ENCODE measurements at places on chromosomes 1 and 21. TPM values are rescaled to one million over a fixed set of nuclear protein-coding genes. Genes with fewer than 3 reads are reported as not detected.
A peak's percentile ranks its signal among the peaks of the same experiment; 100 is the strongest.

- no peak for DNase-seq
Measured at GRCh38 chr1:153833171-153833570, 58.0 kb downstream of the SLC27A3 start.

GRCh38 chr21:35266546-35266945 lies 217.4 kb upstream of the RUNX1 start:
- no peak for DNase-seq

DNA sequence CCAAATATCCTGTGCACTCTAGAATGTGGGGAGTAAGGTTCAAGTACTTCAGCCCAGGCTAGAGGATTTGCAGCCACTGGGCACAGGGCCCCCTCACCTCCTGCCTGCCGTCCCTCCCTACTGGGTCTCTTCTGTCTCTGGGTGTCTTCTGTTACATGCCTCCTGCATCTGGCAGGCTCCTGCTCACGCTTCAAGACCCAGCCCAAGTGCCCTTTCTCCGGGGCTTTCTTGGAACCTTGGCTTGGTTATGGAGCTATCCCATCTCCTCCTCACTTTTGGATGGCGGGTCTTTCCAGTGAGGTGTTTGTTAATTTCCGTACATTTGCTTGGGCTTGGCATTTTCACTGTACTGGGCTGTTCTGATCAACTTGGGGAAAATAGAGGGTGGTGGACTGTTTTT lies 129.0 kb downstream of the GALNT2 start:
- no peak for DNase-seq

- DNase-seq = no peak
Measured at GRCh38 chr1:54537611-54538010, 10.4 kb upstream of the ACOT11 start.

GRCh38 chr1:162696286-162696862 lies 64.1 kb downstream of the DDR2 start:
- DNase-seq = peak; percentile 93

- DNase-seq = no peak
Measured at GRCh38 chr1:201011616-201012015, 11.9 kb downstream of the KIF21B start.

DNA sequence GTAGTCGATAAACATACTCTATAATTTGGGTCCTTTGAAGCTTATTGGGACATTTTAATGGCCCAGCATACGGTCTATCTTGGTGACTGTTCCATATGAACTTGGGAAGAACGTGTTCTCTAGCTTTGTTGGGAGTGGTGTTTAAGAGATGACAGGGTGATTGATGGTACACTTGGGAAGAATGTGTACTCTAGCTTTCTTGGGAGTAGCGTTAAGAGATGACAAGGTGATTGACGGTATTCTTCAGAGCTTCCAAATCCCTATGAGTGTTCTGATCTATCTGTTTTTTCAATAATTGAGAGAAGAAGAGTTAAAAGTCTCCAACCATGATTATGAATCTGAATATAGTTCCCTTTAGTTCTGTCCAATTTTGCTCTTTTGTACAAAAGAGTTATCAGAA lies 9.4 kb downstream of the NPHP4 start:
- DNase-seq = no peak

DNA sequence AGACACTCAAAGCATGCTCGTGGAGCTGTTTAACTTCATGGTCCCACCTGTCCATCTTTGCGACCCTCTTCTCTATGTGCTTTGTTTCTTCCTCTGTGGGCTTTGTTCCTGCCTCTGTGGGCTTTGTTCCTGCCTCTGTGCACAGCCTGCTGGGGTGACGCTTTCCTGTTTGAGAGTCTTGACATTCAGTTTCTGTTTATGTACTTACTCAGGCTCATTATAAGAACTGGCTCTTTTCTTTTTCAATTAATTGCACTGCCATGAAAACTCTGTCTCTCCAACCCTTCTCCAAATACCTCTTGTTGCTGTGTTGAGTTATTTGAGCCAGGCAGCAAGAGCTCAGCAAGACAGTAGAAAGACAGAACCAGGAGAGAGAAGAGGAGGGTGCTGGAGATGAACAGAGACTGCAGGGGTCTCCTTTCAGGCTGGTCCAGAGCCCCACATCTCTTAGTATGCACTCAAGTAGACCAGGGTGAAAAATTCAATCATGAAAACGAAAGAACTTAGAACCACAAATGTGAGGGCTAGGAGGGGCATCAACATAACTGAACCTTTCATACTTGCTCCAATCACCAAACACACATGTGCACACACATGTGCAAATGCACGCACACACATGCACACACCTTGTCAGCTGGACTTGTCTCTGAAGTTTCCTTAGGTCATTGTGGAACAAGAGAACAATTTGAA lies 88.3 kb upstream of the SGIP1 start:
- no peak for DNase-seq

DNA sequence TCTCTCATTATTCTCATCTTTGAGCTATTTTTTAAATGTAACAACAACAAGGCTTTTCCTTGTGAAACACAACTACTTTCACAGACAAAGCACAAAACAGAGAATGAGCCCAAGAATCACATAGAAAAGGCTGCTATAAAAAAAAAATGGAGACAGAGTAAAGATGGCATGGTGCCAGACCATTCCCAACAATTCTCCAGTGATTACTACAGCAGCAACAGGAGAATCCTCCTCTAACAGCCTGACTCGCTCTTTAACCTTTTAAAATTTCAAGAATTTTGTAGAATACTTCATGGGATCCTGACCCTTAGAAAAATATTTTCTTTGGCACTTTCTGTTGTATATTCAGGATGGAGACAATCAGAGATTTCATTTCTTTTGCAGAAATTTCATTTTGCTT lies 3.8 kb upstream of the BCAS2 start:
- DNase-seq = peak; percentile 20

DNA sequence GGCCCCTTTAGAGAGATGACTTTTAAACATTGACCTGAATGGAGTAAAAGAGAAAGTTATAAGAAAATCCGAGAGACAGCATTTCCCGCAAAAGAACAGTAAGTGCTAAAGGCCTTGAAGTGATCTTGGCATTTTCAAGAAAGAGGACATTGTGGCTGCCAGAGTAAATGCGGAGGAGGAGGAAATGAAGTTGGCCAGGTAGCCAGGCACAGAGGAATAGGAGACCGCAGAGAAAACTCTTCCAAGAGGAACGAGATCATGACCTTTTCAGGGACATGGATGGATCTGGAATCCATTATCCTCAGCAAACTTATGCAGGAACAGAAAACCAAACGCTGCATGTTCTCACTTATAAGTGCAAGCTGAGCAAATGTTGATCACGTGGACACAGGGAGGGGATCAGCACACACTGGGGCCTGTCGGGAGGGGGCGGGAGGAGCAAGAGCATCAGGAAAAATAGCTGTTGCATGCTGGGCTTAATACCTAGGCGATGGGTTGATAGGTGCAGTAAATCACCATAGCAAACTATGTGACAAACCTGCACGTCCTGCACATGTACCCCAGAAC lies 49.7 kb downstream of the EEIG2 start:
- DNase-seq = no peak

DNA sequence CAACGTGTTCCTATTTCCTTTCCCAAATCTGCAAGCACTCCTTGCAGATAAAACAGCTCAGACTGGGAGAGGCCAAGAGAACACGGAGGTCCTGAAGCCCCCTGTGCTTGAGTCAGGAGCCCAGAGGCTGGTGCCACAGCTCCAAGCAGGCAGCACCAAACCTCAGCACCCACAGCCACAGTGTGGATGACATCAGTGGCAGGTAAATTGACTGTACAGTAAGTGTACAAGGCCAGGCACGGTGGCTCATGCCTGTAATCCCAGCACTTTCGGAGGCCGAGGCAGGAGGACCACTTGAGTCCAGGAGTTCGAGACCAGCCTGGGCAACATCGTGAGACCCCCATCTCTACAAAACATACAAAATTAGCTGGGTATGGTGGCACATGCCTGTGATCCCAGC lies 1.9 kb upstream of the COL6A1 start:
- DNase-seq = no peak

DNA sequence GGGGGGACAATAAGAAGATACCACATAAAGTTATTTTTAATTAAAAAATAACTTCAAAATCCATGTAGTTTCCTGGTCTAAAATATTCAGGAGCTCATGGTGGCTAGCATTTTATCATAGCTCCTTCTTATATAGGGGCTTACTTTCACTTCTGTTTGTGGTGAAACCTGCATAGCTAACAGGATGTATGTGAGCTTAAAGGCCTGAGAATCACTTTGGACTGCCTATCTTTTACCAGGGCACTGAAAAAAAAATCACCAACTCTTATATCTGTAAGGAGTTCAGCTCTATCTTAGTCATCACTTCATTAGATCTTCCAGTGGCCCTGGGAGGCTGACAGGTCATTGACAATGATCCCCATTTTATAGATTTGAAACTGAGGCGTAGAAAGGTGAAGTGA lies 21.3 kb downstream of the UROD start:
- DNase-seq = no peak

DNA sequence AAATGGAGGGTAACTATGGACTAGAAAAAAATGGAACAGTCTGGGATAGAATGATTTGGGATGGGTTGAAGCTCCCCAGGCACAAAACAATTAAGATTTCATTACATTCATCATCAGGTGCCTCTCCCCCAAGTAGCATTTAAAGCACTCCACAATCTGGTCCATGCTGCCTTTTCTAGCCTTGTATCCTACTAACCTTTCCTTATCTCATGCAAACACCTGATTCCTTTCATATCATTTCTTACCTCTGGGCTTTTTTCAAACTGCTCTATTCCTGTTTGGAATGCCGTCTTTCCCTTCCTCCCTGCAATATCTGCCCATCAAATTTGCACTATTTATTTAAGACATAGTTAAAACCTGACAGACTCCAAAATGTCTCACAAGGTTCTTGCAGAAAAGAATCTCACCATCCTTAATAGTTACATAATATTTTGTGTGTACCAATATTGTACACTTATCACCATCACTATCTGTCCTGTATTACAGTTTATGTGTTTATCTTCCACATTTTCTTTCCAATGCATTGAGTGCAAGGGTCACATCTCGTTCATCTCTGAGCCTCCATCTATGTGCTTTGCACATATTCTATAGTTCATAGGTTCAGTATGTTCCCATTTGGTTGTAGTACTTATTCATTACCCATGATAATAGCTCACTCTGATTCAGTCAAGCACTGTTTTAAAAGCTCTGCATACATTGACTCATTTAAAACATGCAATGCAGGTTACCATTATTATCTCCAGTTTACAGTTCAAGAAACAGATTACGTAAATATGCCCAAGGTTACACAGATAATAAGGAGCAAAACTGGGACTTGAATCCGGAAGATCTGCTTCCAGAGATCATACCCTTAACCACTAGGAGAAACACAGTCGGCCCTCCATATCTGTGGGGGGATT lies 16.1 kb upstream of the SHCBP1L start:
- no peak for DNase-seq

Gene PLEKHA6
- 5.0 TPM for total RNA-seq

Gene PRAMEF18
- not detected for total RNA-seq

Gene OR2T29
- not detected for total RNA-seq

Gene ASCL5
- total RNA-seq = not detected

Gene ATP6V1G3
- not detected for total RNA-seq

Gene SLAMF9
- total RNA-seq = 0.28 TPM

Gene PARS2
- 6.3 TPM for total RNA-seq

Gene BEND5
- 1.1 TPM for total RNA-seq

Measured in IMR-90 (cell line).